ENCODE measurements at places on chromosomes 3 and 15.

GRCh38 chr15:56989411-56989924 is 71.0 kb downstream of the TCF12 start:
- DNase-seq, result no peak

DNA sequence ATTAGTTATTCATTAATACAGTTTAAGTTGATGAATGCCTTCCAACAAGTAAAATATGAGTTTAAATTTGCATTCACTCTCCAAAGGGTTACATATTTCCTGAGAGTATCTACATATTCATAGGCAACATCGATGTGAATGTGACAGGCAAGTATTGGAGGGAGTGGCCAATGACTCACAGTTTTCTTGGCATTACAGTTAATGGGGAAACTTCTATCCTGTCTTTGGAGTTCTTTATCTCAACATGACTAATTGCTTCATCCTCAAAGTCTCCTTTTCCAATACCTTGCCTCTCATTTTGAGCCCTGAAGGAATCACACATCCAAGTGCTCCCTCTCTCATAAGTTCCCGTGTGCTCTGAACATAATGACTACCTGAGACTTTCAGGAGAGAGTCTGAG is 439.7 kb upstream of the FRG2C start:
- no peak for DNase-seq

DNA sequence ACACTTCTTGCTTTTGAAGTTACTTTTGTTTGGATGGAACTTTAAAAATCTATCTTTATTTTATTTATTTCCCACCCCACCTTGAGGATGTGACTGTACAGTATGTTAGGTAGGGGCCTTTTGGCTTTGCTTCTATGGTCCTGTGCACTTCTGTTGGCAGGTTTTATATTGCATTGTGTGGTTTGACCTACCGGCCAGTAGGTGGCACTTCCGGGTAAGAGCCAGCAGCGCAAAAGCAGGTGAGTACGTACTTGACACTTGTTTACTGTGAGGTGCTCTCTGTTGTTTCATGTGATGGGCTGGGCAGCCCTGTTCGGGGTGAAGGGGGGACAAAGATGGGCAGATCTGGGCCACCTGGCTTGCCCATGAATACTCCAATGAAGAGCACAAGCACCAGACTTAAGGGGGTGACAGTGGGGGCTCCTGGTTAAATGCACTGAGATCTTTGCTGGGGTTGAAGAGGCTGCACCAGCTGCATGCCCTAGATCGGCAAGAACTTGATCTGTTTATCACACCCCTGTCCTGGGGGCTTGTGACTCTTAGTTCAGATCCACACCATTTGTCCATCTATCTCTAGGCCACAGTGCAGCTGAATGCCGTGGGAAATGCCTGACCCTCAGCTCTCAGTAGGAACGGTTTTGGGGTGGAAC is 131.6 kb downstream of the NLGN1 start:
- no peak for DNase-seq

GRCh38 chr3:58144478-58145325 is 66.1 kb downstream of the DNASE1L3 start:
- no peak for DNase-seq

DNA sequence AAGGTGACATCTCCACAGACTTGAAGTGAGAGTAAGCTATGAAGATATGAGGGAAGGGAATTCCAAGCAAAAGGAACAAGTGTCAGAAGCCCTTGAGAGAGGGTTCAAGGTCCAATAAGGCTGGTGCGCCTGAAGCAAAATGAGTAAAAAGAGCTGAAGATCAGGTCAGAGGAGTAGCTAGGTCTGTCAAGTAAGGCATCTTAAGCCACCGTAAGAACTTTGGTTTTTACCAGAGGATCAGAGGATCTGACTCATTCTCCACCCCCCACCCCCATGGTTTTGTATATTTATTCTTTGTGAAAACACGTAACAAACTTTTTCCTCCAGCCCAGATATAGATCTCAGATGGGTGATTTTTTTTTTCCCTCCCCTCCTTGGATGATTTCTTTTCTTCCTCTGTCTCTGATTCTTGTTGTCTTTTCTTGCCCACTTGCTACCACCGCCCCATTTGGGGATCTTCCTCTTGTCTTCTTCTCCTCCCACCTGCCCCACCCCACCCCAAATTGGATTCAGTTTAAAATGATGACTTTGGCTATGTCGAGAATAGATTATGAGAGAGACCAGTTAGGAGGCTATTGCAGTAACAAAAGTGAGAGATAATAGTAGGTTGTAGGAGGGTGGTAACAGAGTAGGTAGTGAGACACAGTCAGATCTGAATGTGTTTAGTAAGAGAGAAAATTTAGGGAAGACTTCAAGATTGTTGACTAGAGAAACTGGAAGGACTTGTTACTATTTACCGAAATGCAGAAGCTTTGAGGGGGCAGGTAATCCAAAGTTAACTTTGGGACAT is 6.1 kb downstream of the TRMT10C start:
- no peak for DNase-seq

DNA sequence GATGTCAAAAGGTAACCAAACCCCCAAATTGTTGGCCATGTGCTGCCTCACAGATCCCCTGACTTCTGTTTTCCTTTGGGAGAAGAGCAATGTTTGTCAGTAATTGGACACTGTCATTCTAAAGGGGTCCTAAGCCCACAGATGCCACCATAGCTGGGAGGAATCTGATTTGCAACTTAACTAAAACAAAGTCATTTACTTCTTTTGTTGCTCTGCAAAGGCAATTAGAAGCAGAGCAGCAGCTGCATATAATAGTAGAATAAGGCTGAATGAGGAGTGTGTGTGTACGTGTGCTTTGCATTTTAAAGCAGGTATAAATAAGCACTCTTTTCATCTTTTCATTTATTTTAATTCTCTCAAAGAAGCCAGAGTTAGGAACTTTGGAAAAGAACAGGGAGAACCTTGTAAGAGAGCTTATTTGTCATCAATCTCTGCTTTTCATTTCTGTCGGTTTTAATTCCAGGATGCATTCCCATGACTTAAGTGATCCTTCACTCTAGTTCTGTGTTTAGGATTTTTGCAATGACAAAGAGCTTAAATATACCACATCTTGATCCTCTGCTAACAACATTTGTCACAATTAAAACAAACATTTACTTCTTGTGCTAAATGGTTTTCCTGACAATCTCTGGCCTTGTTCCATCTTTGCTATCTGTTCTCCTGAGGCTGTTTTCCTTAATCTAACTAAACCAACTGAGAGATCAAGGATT is 530.2 kb upstream of the CBLB start:
- DNase-seq, result no peak

- DNase-seq, result no peak
Observed at GRCh38 chr3:187136936-187137335, 2.4 kb downstream of the RPL39L start.

GRCh38 chr3:16668776-16669545 is 63.7 kb upstream of the DAZL start:
- no peak for DNase-seq

- DNase-seq, result no peak
Observed at GRCh38 chr3:98655666-98656065, 62.3 kb upstream of the CPOX start.

GRCh38 chr3:24589931-24590880 is 95.6 kb upstream of the THRB start:
- no peak for DNase-seq

- DNase-seq, result no peak
Observed at GRCh38 chr3:170205302-170205701, 16.9 kb upstream of the PRKCI start.

DNA sequence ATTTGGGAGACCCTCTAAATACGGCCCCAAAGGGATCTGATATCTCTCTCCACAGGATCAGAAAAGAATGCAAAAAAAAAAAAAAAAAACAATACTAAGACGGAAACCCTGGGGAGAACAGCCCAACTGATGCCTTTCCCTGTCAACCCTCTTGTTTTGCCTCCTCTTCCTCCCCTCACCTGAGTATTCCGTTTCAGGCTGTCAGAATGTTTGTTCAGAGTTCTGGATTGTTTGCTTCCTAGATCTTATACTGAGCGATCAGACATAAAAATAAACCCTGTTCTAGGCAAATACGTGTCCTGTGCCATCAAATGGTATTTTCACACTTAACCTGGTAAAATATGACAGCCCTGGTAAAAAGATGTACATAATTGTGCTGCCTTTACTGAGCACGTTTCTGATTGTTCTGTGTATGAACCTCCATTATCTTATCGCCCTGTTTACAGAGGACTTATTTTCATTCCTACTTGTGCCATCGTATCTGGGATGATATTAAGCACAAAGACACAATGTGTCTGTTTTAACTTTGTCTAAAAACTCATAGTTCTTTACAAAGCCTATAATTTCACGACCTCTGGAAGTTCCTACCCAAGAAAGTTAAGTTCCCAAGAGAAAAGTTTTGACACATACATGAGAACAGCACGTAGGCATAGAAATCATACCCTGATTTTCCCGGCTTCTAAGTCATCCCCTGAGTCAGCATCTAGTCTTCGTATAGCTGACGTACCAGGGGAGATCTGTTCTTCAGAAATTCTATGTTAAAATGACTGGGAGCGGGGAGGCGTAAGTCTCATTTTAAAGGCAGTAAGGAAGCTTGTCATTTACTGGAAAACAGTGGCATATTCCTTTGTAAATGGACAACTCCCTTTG is 856 bp downstream of the ZBTB38 start:
- DNase-seq, result peak; percentile 59

- DNase-seq, result peak; percentile 75
Observed at GRCh38 chr3:99410789-99411311, 227.5 kb upstream of the COL8A1 start.

DNA sequence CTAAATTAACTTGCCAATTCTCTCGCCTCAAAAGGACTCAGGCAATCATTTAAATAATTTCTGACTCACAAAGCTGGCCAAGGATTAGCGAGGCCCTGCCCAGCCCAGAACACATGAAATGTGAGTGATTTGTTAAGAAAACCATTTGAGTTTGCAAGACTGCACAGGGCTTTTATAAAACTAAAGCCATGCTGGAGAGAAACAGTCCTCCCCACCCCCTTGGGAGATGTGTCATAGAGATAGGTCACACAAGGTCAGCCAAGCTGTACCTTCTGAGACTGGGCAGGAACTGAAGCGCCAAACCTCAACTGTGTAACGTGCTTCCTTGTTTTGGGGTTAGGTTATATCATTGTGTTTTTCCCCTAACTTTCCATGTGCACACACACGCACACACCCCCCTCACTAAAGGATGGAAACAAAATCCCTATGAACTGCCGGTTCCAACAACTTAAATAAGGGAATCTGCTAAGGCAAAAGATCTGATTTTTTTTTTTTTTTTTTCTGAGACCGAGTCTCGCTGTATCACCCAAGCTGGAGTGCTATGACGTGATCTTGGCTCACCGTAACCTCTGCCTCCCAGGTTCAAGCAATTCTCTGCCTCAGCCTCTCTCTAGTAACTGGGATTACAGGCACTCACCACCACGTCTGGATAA is 8.1 kb downstream of the SPATA12 start:
- DNase-seq, result peak; percentile 47

GRCh38 chr3:128297401-128298138 is 144.3 kb downstream of the EEFSEC start:
- no peak for DNase-seq

GRCh38 chr3:67946436-67946835 is 292.0 kb upstream of the SUCLG2 start:
- peak; percentile 38 for DNase-seq

DNA sequence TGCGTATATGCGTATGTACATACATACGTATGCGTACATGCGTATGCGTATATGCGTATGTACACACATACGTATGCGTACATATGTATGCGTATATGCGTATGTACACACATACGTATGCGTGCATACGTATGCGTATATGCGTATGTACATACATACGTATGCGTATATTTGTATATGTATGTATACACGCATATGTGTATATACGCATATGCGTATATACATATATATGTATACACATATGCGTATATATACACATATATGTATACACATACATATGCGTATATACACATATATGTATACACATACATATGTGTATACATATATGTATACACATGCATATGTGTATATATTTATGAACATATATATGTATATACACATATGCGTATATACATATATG is 12.1 kb downstream of the MCTP2 start:
- no peak for DNase-seq

- DNase-seq, result no peak
Observed at GRCh38 chr3:114078126-114078525, 21.6 kb downstream of the QTRT2 start.

GRCh38 chr15:89067751-89068150 is 20.5 kb upstream of the ABHD2 start:
- DNase-seq, result no peak

DNA sequence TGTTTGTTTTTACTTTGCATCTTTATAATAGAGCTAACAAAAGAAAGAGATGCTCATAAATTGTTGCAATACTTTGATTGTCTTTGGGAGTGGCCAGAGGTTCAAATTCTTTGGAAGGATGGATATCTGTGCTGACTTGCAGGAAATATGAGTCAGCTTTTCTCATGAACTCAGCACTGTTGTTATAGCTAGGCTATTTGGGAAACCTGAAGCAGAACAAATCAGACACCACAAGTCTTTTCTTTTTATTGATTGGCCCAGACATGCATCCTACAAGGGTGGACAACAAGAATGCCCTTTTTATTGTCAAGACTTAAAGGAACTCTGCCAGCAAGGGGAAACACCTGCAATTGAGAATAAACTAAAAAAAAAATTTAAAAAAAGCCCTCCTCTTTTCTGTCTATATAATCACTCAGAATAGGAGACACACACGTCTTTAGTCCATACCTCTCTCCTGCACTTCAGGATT is 4.6 kb upstream of the DENND4A start:
- DNase-seq, result peak; percentile 39

DNA sequence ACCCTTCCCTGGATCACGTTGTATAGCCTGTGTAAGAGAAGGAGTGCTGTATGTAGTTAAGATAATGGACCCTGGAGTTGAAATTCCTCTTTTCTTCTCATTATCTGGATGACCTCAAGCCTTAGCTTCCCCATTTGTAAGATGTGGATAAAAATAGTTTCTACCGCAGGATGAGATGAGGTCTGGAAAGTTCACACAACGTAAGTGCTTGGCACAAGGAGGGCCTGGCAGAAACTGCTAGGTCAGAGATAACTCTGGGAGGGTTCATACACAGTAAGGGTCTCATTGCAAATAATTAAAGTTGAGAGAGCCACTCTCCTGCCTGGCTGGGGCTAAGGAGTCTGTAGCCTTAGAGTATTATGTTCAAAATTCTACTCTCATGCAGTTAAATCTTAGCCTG is 214.4 kb downstream of the LRTM1 start:
- DNase-seq, result no peak

- no peak for DNase-seq
Observed at GRCh38 chr3:44439499-44440295, 37.8 kb downstream of the ZNF445 start.

DNA sequence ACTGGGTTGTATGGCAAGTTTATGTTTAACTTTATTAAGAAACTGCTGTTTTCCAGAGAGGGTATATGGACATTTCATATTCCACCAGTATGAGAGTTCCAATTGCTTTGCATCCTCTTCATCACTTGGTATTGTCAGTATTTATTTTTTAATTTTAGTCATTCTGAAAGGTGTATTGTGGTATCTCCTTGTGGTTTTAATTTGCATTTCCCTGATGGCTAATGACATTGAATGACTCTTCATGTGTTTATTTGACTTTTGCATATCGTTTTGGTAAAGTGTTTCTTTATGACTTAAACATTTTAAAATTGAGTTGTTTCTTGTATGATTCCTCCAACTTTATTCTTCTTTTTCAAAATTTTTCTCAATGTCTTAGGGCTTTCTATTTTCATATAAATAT is 44.4 kb downstream of the IL1RAP start:
- DNase-seq, result no peak

- DNase-seq, result peak; percentile 52
Observed at GRCh38 chr3:56125358-56126005, 342.8 kb downstream of the ERC2 start.
